ENCODE measurements at places on chromosomes 3 and 15.

- no peak for DNase-seq
These were observed 42.9 kb upstream of the PGPEP1L start for GRCh38 chr15:99050328-99050980.

DNA sequence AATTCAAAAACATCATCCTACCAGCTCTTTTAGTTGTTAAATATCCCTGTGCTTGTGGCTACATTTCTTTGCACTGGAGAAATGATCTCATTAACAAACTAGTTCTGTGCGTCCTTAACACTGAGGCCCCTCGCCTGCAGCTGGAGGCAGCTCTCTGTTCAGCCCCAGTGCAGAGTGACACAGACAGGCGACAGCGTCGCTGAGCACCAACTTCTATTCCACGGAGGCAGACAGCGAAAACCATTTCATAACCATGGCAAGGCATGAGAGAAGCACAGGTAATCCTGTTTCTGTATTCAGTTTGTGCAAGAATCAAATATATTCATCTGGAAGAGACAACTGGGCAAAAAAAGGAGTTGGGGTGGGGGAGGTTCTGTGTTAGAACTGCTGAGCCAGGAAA lies 530.7 kb downstream of the ZIC1 start:
- peak; percentile 52 for DNase-seq

DNA sequence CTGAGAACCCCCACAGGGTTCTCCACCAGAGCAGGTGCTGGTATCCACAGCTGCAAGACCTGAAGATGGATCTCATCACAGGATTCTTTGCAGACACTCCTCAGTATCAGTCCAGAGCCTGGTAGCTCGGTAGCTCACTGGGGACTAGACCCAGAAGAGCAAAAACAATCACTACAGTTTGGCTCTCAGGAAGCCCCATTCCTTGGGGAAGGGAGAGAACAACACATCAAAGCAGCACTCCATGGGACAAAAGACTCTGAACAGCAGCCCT lies 22.2 kb downstream of the STRIT1 start:
- no peak for DNase-seq

DNA sequence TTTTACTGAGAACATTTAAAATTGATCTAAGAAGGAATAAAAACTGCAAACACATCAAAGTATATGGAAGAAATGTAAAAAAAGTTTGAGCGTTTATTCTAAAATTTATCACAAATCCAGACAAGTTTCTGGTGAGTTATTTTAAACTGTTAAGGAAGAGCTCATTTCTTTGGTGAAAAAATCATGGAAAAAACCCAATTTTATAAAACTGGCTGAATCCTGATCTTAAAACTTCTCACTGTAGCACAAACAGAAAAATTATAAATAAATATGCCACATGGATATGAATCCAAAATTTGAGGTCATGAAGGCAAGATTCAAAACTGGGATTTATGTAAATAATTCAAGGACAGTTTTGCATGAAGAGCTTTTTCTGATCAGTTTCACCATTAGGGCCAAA lies 205.1 kb upstream of the RGMA start:
- no peak for DNase-seq

- peak; percentile 77 for DNase-seq
These were observed 75.7 kb downstream of the ITGB5 start for GRCh38 chr3:124811436-124811835.

GRCh38 chr15:41876007-41876406 lies 17.8 kb downstream of the SPTBN5 start:
- no peak for DNase-seq

DNA sequence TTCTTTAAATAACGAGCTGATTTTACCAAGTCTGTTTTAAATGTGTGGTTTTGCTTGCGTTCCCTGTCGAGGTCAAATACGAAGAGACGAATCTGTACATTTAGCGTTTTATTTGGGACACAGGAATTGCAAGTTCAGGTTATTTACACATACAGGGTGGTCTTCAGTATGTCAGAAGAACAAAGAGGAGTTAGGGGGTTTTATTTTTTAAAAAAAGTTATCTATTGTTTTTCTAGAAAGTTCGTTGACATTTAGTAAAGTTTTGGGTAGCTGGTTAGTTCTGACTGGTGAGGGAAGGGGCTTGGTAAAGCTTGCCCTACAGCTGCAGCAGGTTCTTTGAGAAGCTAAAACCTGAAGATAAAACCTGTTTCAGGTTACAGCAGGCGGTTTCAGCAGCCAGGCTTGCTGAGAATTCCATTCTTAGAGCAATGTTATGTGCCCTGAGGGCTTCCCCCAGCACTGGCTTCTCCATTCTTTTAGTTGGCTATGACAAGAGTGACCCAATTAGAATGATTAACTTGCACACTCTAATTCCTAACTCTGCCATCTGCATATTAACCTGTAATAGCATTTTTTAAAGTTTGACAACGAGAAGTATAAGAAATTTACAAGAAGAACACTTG lies 815 bp upstream of the ZNF280D start:
- no peak for DNase-seq

- no peak for DNase-seq
These were observed 542.2 kb downstream of the FOXP1 start for GRCh38 chr3:71041371-71041770.

DNA sequence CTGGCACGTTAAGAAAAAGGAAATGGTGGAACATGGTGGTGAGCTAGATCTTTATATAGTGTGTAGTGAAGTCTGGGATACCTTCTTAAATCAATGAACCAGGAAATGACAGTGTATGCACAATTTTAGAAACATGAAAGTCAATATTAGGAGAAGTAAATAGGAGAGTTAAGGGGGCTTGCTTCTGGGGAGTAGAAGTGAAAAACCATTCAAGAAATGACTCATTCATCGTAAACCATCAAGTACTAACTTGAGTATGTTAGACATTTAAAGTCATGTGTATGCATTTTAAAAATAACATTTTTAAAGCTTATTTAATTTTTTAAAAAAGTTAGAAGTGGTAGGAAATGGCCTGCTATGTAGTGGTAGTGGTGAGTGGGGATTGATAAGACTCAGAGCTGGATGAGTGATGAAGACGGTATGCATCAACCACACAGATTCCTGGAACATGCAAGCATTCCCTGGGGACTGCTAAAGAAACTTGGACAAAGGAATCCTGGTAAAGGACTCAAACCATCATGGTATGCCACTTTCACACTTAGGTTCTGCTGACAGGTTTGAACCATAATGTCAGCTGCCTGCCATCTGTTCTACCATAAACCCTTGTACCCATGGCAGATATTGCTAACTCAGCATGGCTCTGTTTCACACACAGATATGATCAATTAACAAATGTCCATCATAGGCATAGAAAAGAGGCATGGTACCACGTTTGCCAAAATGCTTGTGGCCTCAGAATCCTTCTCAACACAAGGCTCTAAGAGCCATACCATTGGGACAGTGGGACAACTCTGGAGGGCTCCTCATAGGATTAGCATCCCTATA lies 28.9 kb upstream of the MITF start:
- peak; percentile 71 for DNase-seq

- peak; percentile 3 for DNase-seq
These were observed 296.0 kb upstream of the MDFIC2 start for GRCh38 chr3:70608434-70608833.

DNA sequence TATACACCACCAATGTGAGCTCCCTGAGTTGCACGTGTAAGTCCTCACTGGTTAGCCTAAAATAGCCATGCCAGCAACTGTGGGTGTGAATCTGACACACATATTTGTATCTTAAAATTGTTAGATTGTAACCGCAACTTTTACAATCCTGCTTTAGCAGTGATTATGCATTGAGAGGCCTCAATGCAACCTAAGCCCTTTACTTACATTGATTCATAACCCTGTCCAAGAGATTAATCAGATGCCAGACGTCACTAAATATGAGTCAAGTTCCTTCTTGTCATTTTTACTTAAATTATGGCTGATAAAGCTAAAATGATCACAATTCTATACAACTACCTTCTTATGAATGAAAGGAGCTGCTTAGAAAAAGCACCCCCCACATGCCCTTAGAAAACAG lies 46.9 kb downstream of the IL17RD start:
- DNase-seq: no peak
